Activated CD8-positive, alpha-beta memory T cell treated with anti-CD3 and anti-CD28 coated beads for 48 hours (primary cell): ENCODE measurements at places on chromosomes 1 and 21.

GRCh38 chr1:107936498-107937481, 28.2 kb downstream of the VAV3 start:
- DNase-seq: peak; percentile 26

GRCh38 chr21:24658926-24659325, 948.4 kb downstream of the MRPL39 start:
- no peak for DNase-seq

DNA sequence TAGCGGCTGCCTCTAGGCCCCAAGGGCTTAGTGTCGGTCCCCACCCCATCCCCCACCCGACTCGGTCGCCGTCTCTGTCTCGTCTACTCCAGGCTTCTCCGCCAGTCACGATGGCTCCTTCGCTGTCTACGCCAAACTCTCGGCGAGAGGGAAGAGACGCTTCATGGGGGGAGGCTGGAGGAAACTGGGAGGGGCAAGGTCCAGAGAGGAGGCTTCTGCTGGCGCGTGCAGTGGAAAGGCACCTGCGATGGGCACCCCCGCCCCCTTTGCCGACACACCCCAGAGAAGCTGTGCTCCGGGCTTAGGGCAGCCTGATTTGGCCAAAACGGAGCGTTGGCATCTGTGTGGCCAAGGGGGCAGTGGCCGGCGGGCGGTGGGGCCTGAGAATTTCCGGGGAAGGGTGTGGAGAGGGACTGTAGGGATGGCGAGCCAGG, 1.2 kb upstream of the CSMD2 start:
- DNase-seq: no peak

- no peak for DNase-seq
These were observed at the start of gene BRINP2 for GRCh38 chr1:177170756-177171535. Gene BRINP2 (plus strand): TSS chr1:177170958. CDS start chr1:177229877, 58,919 bp downstream.

- no peak for DNase-seq
These were observed 106.4 kb downstream of the IFI44 start for GRCh38 chr1:78755986-78756385.

GRCh38 chr1:208520438-208521099, 276.4 kb upstream of the PLXNA2 start:
- no peak for DNase-seq

GRCh38 chr1:183235503-183235902, 49.4 kb downstream of the LAMC2 start:
- DNase-seq: no peak

DNA sequence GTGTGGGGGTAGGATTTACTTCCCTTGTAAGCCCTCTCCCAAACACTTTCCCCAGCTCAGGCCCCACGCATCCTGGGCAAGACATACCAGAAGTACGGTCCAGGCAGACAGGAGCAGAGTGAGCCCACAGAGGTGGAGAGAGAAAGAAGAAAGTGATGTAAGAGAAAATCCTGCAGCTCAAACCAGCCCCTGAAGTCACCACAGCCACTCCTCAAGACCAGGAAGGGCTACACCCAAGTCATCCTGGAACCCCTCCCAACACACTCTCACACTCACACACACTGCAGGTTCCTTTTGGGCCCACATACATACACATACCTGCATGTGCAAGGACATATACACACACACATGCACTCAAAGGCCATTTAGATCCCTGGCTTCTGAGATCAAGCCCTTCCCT, 106.8 kb downstream of the SYT2 start:
- no peak for DNase-seq

DNA sequence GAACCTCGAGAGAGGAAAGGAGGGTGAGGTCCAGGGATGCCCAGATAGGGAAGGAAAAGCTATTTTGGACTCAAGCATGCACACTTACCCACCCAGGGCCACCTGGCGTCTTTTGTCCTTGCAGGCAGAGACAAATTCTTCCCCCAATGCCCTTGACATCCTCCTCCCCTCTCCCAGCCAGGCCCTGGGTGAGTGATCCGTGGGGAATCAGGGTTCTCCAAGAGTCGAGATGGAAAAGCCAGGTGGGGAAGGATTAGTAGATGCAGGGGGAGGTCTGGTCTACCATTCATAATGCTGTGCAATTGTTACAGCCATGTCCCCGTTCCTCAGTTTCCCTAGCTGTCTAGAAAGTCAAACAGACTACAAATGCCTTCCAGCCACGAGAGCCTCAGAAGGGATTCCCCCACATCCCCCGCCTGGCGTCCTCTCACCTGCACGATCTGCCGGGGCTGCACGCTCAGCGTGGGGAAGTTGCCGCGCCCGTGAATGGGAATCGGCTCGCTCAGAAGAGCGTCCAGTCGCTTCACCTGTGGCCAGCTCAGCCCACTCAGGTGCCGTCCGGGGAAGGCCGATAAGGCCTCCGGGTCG, 580 bp downstream of the TENT5B start:
- DNase-seq: no peak

DNA sequence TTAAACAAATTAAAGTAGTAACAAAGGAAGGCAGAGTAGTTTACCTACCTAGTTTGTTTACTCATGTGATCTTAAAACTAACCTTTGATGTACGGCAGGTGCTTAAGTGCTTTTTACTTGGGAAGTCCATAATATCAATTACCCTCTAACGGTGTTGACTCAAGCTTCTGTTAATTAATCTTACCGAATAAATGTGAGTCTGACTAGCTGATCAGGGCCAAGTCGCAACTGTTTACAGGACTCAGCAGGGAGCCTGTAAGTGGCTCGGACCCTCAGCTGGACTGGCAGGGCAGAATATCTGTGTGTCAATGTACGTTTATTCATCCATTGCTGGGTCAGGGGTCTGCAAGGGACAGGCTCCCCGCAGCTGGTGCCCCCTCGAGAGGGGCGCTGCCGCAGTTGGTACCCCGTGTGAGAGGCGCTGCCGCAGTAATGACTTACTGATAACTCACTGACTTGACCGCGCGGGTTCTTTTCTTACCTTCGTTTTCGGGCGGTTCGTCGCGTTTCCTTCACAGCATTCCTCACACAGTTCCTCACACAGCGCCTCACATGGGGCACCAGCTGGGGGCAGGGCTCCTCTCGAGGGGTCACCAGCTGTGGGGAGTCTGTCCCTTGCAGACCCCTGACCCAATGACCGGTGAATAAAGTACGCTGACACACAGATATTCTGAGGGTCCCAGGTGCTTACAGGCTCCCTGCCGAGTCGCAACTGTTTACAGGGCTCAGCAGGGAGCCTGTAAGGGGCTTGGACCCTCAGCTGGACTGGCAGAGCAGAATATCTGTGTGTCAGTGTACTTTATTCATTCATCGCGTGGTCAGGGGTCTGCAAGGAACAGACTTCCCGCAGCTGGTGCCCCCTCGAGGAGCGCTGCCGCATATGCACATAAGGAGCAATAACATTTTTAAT, 3.0 kb downstream of the FMO1 start:
- no peak for DNase-seq

- DNase-seq: no peak
These were observed 253.4 kb upstream of the CSF3R start for GRCh38 chr1:36735939-36736730.

DNA sequence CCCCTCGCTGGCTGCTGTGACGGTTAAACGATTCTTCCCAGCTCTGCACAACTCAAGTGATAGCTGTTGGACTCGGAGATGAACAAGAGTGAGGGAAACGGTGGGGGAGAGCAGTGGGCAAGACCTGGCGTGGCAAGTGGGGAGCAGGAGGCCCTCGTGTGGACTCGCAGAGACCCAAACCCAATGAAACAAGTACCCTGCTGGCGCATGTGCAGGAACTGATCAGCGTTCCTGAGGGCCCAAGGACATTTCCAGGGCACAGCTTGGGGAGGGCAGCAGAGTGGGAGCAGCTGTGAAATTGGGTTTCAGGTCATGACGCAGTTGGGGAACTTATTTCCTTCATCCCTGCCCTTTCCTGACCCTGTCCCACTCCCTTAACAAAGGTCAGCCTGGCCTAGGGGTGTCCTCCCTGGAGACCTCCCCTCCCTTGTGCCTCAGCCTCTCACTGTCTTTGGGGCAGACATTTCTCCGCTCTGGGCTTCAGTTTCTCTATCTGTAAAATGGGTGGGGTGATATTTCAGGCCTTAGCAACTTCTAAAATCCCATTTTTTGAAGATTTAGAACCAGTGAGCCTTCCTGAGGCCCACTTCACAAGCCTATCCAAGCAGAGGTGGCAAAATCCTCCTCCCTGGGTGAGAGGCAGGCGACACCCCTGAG, 27.9 kb upstream of the ECE1 start:
- no peak for DNase-seq

- peak; percentile 17 for DNase-seq
These were observed 13.0 kb downstream of the WNT9A start for GRCh38 chr1:227934476-227935313.

- DNase-seq: no peak
These were observed 16.5 kb upstream of the ZMYM1 start for GRCh38 chr1:35062518-35063196.

DNA sequence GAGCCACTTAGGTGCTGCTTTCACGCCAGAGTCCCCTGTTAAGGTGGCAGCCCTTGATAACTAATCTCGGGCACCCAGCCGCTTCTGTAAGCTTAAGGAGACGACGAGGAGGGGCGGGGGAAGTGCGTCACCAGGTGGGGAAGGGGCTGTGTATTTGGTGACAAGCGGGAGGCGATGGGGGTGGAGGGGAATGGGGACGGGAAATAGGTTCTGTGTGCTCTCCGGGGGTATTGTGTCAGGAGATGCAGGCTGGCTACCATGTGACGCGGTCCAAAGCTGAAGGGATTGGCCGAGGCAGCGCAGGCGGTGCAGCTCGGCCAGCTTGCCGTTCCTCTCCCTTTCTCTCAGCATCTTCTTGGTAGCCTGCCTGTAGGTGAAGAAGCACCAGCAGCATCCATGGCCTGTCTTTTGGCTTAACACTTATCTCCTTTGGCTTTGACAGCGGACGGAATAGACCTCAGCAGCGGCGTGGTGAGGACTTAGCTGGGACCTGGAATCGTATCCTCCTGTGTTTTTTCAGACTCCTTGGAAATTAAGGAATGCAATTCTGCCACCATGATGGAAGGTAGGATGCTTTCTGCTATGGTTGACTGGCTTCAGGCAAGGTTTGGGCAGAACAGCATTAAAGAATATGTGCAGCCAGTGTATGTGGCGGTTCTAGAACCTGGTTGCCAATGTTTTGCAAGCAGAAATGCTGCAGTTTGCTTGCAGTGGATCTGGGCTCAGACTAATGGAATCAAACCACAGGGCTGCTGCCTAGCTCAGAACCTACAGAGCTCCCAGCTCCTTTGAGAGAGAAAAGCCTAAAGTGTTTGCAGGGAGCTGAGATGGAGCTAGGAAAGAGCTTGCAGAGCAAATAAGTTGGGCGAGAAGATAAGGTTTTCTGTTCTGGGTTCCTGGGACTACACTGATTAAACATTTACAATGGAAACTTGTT, at the start of gene SGIP1:
SGIP1 (plus strand) TSS at position 350 of the 937 bp plus-strand sequence; CDS start at position 556, 206 bp downstream.
- no peak for DNase-seq

GRCh38 chr1:42852608-42852980, 6.2 kb downstream of the ZNF691 start:
- DNase-seq: no peak

- no peak for DNase-seq
These were observed 16.3 kb downstream of the CRB1 start for GRCh38 chr1:197284325-197284724.

DNA sequence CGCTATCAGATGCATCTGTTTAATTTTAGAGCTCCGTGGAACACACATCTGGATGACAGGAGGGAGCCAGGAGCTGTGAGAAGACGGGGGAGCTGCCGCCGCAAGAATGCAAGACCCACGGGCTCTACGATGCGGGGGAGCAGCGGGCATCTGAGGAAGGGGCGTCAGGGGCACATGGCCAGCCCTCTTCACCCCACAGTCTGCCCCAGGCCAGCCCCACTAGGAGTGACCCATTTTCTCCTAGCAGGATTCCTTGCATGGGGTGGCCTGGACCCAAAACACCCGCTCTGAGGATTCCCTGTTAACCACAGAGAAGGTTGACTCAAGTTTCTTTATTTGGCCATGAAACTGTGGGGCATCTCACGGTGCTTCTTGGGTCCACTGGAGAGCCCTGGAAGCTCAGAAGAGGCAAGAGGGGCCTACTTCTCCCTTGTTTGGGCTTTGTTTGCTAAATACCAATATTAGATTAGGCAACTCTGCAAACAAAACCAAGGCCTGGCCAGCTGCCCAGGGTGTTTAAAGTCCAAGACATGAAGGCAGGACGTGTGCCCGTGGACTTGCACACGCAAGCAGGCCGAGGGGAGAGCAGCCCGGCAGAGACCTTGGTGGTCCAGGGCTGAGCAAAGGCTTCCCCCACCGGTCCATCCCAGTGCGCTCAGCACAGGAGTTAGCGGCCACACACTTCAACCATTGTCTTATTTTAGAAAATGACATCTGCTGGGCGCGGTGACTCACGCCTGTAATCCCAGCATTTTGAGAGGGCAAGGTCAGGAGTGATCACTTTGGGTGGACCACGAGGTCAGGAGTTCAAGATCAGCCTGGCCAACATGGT, 89.8 kb downstream of the DHRS3 start:
- no peak for DNase-seq

- no peak for DNase-seq
These were observed 8.0 kb upstream of the PKP1 start for GRCh38 chr1:201275253-201275666.

GRCh38 chr1:246971090-246971721, 36.7 kb downstream of the ZNF695 start:
- peak; percentile 8 for DNase-seq

- DNase-seq: no peak
These were observed 14.3 kb downstream of the RRP15 start for GRCh38 chr1:218299416-218299815.

DNA sequence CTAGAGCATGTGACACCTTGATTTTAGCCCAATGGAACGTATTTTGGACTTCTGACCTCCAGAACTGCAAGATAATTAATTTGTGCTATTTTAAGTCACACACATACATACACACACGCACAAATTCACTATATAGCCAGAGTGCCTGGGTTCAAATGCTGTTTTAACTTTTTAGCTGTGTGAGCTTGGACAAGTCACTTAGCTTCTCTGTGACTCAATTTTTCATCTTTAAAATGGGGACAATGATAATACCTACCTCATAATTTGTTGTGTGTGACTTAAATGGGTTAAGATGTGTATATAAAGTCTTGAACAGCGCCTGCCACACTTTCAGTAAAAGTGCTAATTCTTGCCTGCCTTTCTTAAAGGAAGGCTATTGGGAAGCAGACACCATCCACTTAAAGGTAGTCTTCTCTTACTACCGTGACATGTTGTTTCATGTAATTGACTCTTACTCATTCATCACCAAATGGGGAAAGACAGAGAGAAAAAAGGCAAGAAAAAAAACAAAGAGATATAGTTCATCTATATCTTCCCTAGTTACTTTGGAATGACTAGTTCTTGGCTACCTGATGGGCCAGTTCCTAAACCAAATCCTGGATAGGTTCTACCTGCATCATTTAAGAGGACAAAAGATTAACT, 56.3 kb downstream of the SLC30A7 start:
- DNase-seq: no peak
